ENCODE measurements at places on chromosomes 6 and 20. TPM values are rescaled to one million over a fixed set of nuclear protein-coding genes. Genes with fewer than 3 reads are reported as not detected.

DNA sequence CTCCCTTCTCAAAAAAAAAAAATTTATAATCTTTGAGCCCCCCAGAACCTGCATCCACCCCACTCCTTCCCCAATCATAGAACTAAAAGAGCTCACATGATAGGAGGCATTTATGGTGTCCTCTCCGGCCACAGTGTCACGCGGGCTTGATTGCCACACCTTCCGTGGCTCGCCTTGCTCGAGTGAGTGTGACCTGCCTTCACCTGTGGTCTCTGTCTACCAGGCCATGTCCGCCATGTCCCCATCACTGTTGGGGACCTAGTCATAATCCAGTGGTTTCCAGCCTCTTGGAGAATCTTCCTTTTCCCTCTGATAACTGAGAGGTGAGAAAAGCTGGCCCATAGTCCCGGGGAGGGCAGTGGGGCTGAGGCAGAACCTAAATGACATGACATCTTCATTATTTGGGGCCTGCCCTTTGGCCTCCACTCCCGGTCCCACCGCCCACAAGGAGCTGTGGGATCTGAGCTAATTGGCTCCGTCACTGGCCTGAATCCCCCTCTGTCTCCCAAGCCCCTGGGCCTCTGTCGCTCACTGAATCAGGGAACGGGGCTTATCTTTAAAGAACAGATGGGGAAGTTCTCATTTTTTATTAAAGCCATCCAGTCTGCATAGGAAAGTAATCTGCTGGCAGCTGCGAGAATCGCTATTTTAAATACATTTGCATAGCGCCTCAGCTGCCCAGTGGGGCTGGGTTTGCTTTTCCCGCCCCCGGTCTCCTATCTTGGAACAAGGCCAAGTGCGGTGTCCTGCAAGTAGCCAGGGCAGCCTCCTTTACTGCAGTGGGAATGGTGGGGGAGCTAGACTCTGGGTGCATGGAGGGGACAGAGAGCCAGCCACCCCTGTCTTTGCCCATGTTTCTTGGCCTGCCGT lies 197.6 kb upstream of the PMEPA1 start:
- H3K4me1 ChIP-seq: no peaks in the 10 kb centered on the region
- H3K27me3 ChIP-seq: no peaks in the 10 kb centered on the region
- no peak for DNase-seq
- no peak overlapping the region for H3K27ac ChIP-seq
- no peaks in the 10 kb centered on the region for H3K36me3 ChIP-seq
- no peak overlapping the region for H3K4me3 ChIP-seq

- H3K27me3 ChIP-seq: no peaks in the 10 kb centered on the region
- H3K27ac ChIP-seq: no peak overlapping the region
- H3K36me3 ChIP-seq: no peaks in the 10 kb centered on the region
- DNase-seq: no peak
- no peaks in the 10 kb centered on the region for H3K4me1 ChIP-seq
Measured at GRCh38 chr6:21061892-21062291, 527.6 kb downstream of the CDKAL1 start.

DNA sequence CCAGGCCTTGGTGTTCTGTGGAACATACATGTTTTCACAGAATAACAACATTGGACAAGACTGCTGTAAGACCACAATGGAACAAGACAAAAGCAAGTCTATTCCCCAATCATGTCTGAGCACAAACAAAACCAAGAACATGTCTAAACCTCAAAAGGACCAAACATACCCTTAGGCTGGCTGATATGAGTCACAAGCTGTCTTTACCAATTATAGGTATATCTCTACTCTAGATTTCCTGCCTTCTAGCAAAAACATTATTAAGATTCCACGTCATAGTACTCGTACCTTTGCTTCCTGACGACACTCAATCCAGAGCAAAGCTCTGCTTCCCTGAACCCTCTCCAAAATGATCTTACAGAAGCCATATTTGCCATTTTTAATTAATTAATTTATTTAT lies 15.4 kb upstream of the L3MBTL1 start:
- no peak overlapping the region for H3K4me3 ChIP-seq
- no peak for DNase-seq
- H3K36me3 ChIP-seq: no peaks in the 10 kb centered on the region

- H3K4me1 ChIP-seq: peaks cover 5% of the 10 kb centered on the region
- H3K36me3 ChIP-seq: no peaks in the 10 kb centered on the region
- H3K27me3 ChIP-seq: no peaks in the 10 kb centered on the region
- no peak overlapping the region for H3K27ac ChIP-seq
Measured at GRCh38 chr6:133958791-133959190, 5.8 kb downstream of the TBPL1 start.

- H3K27ac ChIP-seq: no peak overlapping the region
- H3K4me1 ChIP-seq: no peaks in the 10 kb centered on the region
- DNase-seq: peak; percentile 87
Measured at GRCh38 chr6:43506667-43507471, 3.3 kb downstream of the LRRC73 start.

DNA sequence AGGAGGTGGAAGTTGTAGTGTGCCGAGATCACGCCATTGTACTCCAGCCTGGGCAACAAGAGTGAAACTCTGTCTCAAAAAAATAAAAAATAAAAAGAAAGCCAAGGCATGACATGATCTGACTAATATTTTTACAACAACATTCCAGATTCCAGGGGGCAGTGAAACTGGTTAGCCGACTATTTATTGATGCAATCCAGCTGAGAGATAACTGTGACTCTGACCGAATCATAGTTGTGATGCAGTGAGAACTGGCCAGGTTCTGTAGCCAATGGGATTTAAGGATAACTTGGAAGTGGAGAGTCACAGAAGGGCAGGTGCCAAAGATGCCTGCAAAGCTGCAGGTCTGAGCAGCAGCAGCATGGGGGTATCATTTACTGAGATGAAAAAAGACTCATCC lies 82.9 kb upstream of the TSHZ2 start:
- no peaks in the 10 kb centered on the region for H3K36me3 ChIP-seq
- H3K4me1 ChIP-seq: no peaks in the 10 kb centered on the region
- H3K27me3 ChIP-seq: no peaks in the 10 kb centered on the region
- no peak overlapping the region for H3K4me3 ChIP-seq
- DNase-seq: no peak

GRCh38 chr6:129510950-129511349 lies 199.0 kb downstream of the ARHGAP18 start:
- no peaks in the 10 kb centered on the region for H3K36me3 ChIP-seq
- no peak for DNase-seq
- H3K4me1 ChIP-seq: no peaks in the 10 kb centered on the region
- H3K4me3 ChIP-seq: no peak overlapping the region

C20orf202 gene
- total RNA-seq: 0.19 TPM

DNA sequence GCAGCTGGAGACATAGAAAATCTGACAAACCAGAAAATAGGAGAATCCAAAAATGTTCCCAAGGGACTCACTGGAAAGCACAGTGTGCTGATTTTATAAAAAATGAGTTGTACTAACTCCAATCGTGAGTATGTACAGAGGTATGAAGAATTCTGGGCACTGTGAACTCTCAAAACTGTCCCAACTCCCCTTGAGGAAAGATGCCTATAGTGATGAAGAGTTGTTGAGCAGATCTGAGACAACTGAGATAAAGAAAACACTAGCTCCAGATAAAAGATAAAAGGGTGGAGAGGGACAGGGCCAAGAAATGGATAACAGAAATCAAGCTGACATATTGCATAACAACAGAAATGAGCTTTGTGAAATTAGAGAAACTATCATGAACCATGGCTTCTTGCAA lies 481.4 kb downstream of the MAFB start:
- H3K4me1 ChIP-seq: no peaks in the 10 kb centered on the region
- DNase-seq: no peak
- no peak overlapping the region for H3K27ac ChIP-seq
- no peak overlapping the region for H3K4me3 ChIP-seq

GRCh38 chr20:50868509-50869495 lies 62.4 kb downstream of the ADNP start:
- no peaks in the 10 kb centered on the region for H3K36me3 ChIP-seq
- no peak overlapping the region for H3K27ac ChIP-seq
- H3K4me1 ChIP-seq: no peaks in the 10 kb centered on the region
- H3K27me3 ChIP-seq: no peaks in the 10 kb centered on the region

DNA sequence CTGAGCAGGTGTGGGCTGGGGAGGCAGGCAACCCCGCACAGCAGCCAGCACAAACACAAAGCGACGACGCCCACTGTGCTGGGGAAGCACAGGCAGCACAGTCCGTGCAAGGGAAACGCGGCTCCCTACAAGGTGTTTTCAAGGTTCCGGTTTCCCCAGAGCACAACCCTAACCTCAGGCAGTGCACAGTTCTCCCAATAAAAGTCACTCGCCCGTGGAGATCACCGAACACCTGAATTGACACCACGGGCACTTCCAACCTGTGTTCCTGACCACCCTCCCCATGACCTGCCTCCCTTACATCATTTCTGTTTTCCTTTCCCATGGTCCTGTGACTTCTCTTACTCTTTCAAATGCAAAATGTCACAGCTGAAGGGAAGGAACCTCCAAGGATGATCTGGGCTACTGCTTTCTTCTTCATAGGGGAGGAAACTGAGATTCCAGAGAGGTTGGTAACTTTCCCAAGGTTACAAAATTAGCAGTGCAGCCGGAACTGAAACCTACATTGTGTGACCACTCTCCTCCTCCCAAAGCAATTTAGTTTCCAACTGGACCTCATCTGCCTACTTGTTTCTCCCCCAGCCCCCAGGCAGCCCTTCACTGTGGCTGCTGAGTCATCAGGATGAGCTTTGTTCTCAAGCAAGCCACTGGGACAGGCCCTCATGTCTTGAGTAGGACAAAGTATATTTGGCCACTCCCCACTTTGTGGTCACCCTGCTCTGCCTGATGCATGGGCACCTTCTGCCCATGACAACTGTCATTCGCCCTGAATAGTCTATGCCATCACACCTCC lies 125.3 kb downstream of the ATXN1 start:
- no peak for DNase-seq
- no peaks in the 10 kb centered on the region for H3K27me3 ChIP-seq
- no peak overlapping the region for H3K27ac ChIP-seq
- no peak overlapping the region for H3K4me3 ChIP-seq
- H3K4me1 ChIP-seq: no peaks in the 10 kb centered on the region

- DNase-seq: peak; percentile 85
- H3K27ac ChIP-seq: no peak overlapping the region
- no peaks in the 10 kb centered on the region for H3K4me1 ChIP-seq
- H3K27me3 ChIP-seq: no peaks in the 10 kb centered on the region
- no peaks in the 10 kb centered on the region for H3K36me3 ChIP-seq
Measured at GRCh38 chr20:19205981-19206396, 6.5 kb upstream of the SLC24A3 start.

GRCh38 chr6:119602215-119603178 lies 252.9 kb upstream of the MAN1A1 start:
- H3K4me3 ChIP-seq: no peak overlapping the region
- H3K36me3 ChIP-seq: no peaks in the 10 kb centered on the region
- no peaks in the 10 kb centered on the region for H3K27me3 ChIP-seq

DNA sequence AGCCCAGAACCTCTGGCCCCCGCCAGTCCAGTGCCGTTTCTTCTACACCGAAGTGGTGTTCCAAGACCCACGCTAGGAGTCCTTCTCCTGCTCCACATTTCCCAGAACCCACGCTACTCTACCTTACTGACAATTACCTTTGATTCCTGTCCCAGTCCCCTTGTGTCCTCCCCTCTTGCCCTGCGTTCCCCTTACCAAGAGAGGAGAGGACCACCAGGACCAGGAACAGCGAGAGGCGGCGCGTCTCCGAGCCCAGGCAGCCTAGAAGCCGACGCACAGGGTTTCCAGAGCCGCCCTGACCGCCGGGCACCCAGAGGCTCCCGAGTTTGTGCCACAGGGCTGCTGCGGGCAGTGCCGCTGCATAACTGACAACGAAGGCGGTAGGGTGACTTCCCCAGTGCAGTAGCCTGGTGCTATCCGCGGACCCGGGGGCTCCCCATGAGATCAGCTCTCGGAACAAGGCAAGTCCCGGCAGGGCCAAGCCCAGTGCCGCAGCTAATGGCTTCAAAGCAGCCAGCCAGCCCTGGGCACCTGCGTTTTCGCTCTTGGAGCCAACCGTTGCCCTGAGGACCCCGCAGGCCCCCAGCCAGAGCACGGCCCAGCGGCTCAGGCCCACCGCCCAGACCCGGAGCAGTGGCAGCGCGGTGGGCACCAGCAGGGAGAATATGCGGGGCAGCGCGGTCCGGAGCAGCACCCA lies 512 bp downstream of the TAP1 start:
- peak overlapping the region; percentile 97 for H3K4me3 ChIP-seq
- peaks cover 10% of the 10 kb centered on the region for H3K4me1 ChIP-seq
- H3K27ac ChIP-seq: peak overlapping the region; percentile 100
- DNase-seq: peak; percentile 45
- no peaks in the 10 kb centered on the region for H3K27me3 ChIP-seq
- H3K36me3 ChIP-seq: peaks cover 17% of the 10 kb centered on the region

GRCh38 chr6:140985679-140986275 lies 1146.9 kb upstream of the GJE1 start:
- DNase-seq: no peak
- H3K4me3 ChIP-seq: no peak overlapping the region
- no peak overlapping the region for H3K27ac ChIP-seq
- H3K4me1 ChIP-seq: no peaks in the 10 kb centered on the region
- H3K36me3 ChIP-seq: no peaks in the 10 kb centered on the region
